ENCODE measurements at places on chromosomes 4 and X.

DNA sequence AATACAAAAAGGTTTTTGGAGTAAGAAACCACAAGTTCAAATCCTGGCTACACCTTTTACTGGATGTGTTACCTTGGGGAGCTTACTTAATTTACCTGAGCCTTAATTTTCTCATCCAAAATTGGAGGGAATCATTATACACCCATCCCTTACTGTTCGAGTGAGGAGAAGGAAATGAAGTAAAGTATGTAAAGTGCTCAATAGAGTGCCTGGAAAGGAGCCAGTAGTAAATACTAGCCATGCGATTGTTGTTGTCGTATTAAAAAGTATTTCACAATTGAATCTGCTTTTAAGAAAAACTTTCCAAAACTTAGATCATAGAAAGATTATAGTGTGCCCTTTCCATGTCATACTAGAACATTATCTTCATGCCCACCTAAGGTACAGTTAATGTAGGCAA lies 124.5 kb downstream of the ATXN3L start:
- no peak overlapping the region for H3K27ac ChIP-seq
- no peaks in the 10 kb centered on the region for H3K4me1 ChIP-seq
- DNase-seq, result no peak
- no peaks in the 10 kb centered on the region for H3K36me3 ChIP-seq
- no peaks in the 10 kb centered on the region for H3K27me3 ChIP-seq
- no peak overlapping the region for H3K4me3 ChIP-seq

DNA sequence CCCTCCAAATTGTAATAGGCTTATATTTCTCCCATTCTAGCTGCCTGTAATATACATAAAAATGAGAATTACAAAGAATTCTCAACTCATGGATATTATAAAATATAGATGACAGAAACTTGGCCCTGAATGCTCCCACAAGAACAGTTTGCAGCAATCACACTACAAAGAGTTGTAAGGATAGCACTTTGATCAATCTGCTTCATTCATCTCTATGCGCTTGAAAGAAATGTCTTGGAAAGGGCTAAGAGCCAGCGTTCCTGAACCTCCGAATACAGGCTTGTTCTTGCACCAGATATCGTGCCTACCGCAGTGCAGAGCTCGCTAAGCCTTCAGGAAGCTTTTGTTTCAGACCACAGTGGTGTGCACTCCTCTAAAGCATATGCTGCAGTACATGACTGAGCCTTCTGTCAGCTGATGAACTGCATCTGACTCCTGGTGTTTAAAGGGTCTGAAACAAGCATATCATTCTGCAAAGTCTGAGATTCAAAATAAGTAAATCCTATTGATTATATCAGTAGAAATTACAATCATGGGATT lies 417.6 kb upstream of the ZFP42 start:
- no peak overlapping the region for H3K27ac ChIP-seq
- no peaks in the 10 kb centered on the region for H3K36me3 ChIP-seq
- no peak for DNase-seq

GRCh38 chrX:7159149-7159861 lies 11.4 kb upstream of the PUDP start:
- no peak overlapping the region for H3K27ac ChIP-seq
- H3K4me3 ChIP-seq, result no peak overlapping the region
- no peak for DNase-seq
- no peaks in the 10 kb centered on the region for H3K27me3 ChIP-seq
- no peaks in the 10 kb centered on the region for H3K4me1 ChIP-seq

GRCh38 chrX:54494989-54495813 lies 833 bp downstream of the FGD1 start:
- H3K4me1 ChIP-seq, result no peaks in the 10 kb centered on the region
- no peaks in the 10 kb centered on the region for H3K27me3 ChIP-seq
- DNase-seq, result no peak
- peak overlapping the region; percentile 66 for H3K27ac ChIP-seq

DNA sequence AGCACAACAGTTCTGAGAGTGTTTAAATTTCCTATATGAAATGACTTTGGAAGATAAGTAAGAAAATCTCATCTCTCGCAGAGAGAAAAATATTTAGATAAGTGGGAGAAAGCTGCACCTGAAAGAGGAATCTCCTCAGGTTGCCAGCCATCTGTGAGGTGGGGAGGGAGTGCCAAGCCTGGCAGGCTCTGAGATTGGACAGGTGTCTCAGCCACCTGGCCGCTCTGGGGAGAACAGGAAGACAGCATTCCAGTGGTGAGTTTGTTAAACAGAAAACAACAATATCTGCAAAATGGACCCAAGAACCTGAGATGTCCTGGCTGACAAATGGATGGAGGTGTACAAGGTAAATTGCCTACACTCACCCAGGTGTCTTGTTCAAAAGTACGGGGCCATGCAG lies 31.3 kb downstream of the EMCN start:
- no peak overlapping the region for H3K27ac ChIP-seq
- no peaks in the 10 kb centered on the region for H3K27me3 ChIP-seq
- H3K4me3 ChIP-seq, result no peak overlapping the region
- no peaks in the 10 kb centered on the region for H3K36me3 ChIP-seq
- no peak for DNase-seq
- H3K4me1 ChIP-seq, result no peaks in the 10 kb centered on the region

DNA sequence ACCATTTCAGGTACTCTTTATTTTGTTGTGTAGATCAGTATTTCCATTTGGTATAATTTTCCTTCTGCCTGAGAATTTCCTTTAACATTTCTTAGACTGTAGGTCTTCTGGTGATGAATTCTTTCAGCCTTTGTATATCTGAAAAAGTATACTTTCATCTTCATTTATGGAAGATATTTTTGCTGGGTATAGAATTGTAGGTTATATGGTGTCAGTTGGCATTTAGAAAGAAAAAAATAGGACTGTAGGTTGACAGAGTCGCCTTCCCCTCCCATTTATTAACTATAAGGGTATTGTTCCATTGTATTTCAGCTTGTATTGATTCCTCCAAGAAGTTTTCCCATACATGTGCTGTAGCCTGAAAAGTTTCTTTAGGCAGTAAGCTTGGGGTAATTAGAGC lies 71.9 kb downstream of the KDM6A start:
- DNase-seq, result no peak
- no peaks in the 10 kb centered on the region for H3K27me3 ChIP-seq
- no peaks in the 10 kb centered on the region for H3K36me3 ChIP-seq
- H3K27ac ChIP-seq, result no peak overlapping the region
- no peaks in the 10 kb centered on the region for H3K4me1 ChIP-seq

DNA sequence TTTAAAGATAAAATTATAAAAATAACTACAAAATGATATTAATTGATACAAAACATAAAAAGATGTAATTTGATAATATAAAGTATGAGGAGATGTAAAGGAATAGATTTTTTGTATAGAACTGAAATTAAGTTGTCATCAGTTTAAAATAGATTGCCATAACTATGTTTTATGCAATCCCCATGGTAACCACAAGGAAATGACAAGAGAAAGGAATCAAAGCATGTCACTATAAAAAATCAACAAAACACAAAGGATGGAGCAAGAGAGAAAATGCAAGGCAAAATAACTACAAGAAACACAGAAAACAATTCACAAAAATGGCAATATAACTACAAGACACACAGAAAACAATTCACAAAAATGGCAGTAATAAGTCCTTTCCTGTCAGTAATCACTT lies 27.0 kb upstream of the GUCY2F start:
- DNase-seq, result no peak
- no peaks in the 10 kb centered on the region for H3K4me1 ChIP-seq
- no peak overlapping the region for H3K4me3 ChIP-seq
- no peaks in the 10 kb centered on the region for H3K36me3 ChIP-seq
- H3K27me3 ChIP-seq, result no peaks in the 10 kb centered on the region

DNA sequence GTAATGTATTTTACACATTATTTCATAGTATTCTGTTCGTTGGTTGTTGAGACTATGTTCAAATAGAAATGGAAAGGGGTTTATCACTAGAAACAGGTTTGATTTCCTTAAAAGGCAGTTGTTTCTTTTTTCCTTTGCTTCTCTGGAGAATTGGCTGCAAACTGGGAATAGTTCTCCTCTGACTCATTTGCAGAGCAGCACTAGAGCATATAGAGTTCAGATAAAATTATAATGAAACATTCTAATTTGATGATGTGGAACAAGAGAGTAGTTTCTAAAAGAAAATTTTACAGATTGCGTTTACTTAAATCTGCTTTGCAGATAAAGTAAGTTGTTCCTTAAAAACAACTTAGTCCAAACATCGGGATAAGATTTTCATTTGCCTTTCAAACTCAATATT lies 29.7 kb downstream of the SYNPO2 start:
- H3K4me1 ChIP-seq, result no peaks in the 10 kb centered on the region
- H3K36me3 ChIP-seq, result no peaks in the 10 kb centered on the region
- no peak overlapping the region for H3K27ac ChIP-seq
- no peak overlapping the region for H3K4me3 ChIP-seq
- DNase-seq, result peak; percentile 63

- H3K4me3 ChIP-seq, result no peak overlapping the region
- no peak for DNase-seq
- no peaks in the 10 kb centered on the region for H3K27me3 ChIP-seq
- no peak overlapping the region for H3K27ac ChIP-seq
- no peaks in the 10 kb centered on the region for H3K36me3 ChIP-seq
- no peaks in the 10 kb centered on the region for H3K4me1 ChIP-seq
These were observed 76.6 kb downstream of the ARHGAP10 start for GRCh38 chr4:147808447-147808846.

DNA sequence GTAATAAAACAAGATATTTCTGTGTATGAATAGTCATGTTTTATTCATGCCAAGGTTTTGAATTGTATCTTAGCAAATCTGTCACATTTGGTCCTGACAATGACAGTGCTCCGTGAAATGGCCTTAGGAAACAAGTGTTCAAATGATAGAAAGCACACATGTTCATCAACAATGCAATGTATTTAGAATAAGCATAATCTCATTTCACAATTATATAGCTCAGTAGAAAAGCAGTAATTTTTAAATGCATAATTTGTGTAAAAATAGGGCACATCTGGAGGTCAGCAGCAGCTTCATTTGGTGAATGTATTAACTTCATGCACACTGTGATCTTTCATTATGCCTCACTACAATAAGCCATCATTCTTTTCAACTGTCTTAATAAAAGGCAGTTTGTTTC lies 380.4 kb downstream of the GPM6A start:
- no peaks in the 10 kb centered on the region for H3K4me1 ChIP-seq
- no peaks in the 10 kb centered on the region for H3K36me3 ChIP-seq
- H3K27me3 ChIP-seq, result no peaks in the 10 kb centered on the region
- H3K4me3 ChIP-seq, result no peak overlapping the region
- no peak for DNase-seq
- H3K27ac ChIP-seq, result no peak overlapping the region

GRCh38 chr4:111788099-111788498 lies 357.2 kb upstream of the FAM241A start:
- peak; percentile 61 for DNase-seq
- H3K36me3 ChIP-seq, result no peaks in the 10 kb centered on the region
- no peak overlapping the region for H3K27ac ChIP-seq
- H3K4me1 ChIP-seq, result peaks cover 2% of the 10 kb centered on the region

- H3K27me3 ChIP-seq, result no peaks in the 10 kb centered on the region
- H3K4me3 ChIP-seq, result no peak overlapping the region
- no peak overlapping the region for H3K27ac ChIP-seq
- no peaks in the 10 kb centered on the region for H3K36me3 ChIP-seq
These were observed 5.7 kb downstream of the SMIM20 start for GRCh38 chr4:25919676-25920075.

DNA sequence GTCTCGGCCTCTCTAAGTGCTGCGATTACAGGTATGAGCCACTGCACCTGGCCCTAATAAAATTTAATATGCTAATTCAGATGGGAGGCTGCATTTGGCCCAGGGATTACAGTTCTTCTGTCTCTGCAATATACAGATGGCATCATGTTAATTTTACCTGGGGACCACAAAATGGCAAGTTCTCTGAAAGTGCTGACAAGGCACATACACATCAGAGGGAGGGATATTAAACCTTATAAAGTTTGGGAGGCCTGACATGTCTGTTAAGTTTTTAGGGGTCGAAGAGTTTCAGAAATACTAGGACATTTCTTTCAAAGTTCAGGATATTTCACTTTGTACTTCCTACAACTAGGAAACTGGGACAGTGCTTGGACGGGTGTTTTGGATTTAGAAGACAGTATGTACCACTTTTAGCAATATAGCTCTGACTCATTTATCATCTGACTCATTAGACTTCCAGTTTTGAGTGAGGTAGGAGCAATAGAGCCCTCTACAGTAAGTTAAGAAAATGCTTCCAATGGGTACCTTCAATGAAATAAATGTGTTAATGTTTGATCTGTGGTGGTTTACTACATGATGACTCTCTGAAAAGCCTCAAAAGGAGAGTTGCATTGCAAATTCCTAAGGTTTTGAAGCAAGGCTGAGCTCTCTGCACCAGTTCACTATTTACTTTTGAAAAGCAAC lies 981.0 kb upstream of the HS3ST1 start:
- H3K4me3 ChIP-seq, result no peak overlapping the region
- no peaks in the 10 kb centered on the region for H3K4me1 ChIP-seq
- H3K27ac ChIP-seq, result no peak overlapping the region
- H3K27me3 ChIP-seq, result no peaks in the 10 kb centered on the region
- H3K36me3 ChIP-seq, result no peaks in the 10 kb centered on the region

- DNase-seq, result no peak
- no peaks in the 10 kb centered on the region for H3K27me3 ChIP-seq
- H3K27ac ChIP-seq, result no peak overlapping the region
These were observed 37.2 kb upstream of the USP9X start for GRCh38 chrX:41047878-41048534.

DNA sequence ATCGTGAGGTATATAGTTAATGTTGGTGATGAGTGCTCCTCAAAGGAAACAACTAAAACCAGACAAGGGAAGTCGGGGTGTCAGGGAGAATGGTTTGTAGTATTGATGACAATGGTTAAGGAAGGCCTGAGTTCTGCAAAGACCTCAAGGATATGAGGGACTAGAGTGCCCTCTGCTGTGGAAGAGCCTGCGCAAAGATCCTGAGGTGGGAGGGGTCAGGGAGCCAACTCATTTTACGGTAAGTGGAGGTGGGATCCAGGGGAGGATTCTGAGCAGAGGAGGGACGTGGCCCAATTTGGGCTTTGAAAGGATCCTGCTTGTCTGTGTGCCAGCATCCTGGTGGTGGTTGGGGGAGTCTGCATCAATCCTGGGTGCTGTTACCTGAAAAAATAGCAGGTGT lies 11.3 kb downstream of the UBA1 start:
- no peak overlapping the region for H3K4me3 ChIP-seq
- H3K27ac ChIP-seq, result no peak overlapping the region
- H3K36me3 ChIP-seq, result peaks cover 20% of the 10 kb centered on the region
- no peak for DNase-seq

DNA sequence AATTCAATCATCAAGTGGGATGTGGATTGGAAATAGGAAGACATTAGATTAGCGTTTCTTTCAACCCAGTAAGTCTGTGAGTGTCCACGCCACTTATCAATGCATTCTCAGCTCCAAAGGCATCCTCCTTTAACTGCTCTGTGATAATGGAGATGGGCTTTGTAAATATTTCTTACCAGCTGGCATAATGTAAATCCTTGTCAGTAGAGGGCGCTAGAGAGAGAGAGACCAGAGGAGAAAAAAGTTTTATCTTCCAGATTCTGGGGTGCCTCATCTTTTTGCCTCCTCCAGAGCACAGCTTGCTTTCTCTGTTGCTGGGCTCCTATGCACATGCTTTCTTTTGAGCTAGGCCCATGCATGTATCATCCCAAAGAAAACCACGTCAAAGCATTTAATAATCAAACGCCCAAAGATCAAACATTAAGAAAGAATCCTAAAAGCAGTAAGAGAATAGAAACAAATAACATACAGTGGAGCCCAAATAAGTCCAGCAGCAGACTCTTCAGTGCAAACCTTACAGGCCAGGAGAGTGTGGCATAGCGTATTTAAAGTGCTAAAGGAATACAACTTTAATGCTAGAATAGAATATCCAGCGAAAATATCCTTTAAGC lies 9.6 kb upstream of the MTMR1 start:
- no peaks in the 10 kb centered on the region for H3K4me1 ChIP-seq
- no peak overlapping the region for H3K4me3 ChIP-seq
- no peak overlapping the region for H3K27ac ChIP-seq
- no peaks in the 10 kb centered on the region for H3K36me3 ChIP-seq
